Fibroblast of skin of left quadriceps (primary cell): ENCODE measurements at places on chromosomes 7 and 10.
A peak's percentile ranks its signal among the peaks of the same experiment; 100 is the strongest.

- DNase-seq: no peak
Measured at GRCh38 chr10:12534824-12535223, 185.5 kb downstream of the CAMK1D start.

DNA sequence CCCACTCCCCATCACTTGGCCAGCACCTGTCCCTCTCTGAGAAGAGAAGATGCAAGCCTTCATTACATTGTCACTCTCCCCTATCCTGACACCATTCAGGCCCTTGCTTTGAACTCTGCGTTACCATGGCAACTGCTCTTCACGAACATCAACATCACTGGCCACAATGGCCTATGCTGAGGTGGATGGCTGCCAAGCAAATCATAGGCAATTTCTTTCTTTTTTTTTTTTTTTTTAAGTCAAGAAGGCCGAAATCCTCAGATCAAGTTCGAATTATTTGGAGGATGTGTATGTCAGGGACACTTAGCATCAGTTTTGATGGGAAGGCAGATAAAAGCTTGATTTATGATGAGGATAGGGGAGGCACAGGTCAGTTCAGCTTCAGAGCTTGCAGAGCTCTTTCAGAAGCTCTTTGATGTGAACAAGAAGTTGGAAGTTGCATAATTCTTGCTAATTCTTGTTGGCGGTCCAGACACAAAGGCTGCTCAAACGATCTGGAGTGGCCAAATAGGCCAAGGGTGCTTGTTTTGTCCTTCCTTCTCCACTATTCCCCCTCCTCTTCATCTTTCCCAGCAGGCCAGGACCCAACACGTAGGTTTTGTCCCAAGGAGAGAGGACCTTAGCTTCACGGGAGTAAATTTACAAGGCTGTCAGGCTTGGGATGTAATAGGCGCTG, 179.9 kb upstream of the NPVF start:
- DNase-seq: no peak

DNA sequence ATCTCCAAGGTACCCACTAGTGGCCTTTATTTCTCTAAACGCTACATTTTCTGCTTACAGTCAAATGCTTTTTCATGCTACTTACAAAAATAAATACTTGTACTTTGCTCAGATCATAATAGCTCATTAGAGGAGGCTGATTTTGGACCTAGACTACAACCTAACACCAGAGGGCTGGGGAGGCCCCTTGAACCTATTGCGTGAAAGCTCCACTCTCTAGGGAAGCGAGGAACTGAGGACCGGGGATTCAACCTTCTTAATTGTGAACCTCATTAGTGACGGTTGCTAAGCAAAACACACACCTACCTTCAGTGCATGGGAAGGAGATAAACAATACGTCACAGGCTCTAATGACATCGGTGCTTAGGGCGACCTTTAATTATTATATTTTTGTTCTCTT, 92.1 kb downstream of the EBF3 start:
- DNase-seq: no peak

DNA sequence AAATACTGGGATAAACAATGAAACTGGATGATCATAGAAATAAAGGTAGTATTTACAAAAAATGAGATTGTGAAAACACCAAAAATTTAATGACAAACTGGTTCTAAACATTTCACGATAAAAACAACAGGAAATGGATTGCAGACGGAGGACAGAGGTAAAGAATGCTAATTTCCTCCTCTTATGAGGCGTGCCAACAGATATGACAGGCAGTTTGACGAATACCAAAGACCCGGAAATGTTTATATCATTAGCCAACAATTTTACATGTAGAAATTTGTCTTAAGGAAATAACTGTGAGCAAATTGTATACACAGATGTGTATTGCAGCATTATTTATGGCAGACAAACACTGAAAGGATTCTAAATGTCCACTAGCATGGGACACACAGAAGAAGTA, 162.0 kb upstream of the MGMT start:
- DNase-seq: no peak

- DNase-seq: no peak
Measured at GRCh38 chr7:26157520-26158105, 5.6 kb downstream of the NFE2L3 start.

GRCh38 chr10:72328829-72329204, 25.9 kb downstream of the DNAJB12 start:
- DNase-seq: no peak

- DNase-seq: no peak
Measured at GRCh38 chr10:31075881-31076609, 44.4 kb upstream of the ZNF438 start.

- DNase-seq: no peak
Measured at GRCh38 chr10:80485076-80485945, 31.2 kb downstream of the TSPAN14 start.

DNA sequence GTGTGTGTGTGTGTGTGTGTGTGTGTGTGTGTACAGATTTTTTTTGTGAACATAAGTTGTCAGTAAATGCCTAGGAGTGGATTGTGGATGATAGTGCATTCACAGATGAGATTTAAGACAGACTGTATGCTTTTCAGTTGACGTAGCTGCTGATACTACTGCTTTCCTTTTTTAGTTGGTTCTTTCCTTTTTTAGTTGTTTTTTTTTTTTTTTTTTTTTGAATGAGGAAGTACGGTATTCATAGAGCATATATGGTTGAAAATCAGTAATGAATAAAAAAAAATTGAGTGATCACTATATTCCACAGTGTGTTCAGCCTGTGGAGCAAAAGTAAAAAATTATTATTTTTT, 80.5 kb downstream of the RBM33 start:
- DNase-seq: no peak

GRCh38 chr10:127374901-127375300, 174.2 kb upstream of the NPS start:
- DNase-seq: no peak

- DNase-seq: no peak
Measured at GRCh38 chr7:101923602-101923985, 106.2 kb downstream of the CUX1 start.

GRCh38 chr7:28830846-28831245, 127.3 kb downstream of the TRIL start:
- no peak for DNase-seq

DNA sequence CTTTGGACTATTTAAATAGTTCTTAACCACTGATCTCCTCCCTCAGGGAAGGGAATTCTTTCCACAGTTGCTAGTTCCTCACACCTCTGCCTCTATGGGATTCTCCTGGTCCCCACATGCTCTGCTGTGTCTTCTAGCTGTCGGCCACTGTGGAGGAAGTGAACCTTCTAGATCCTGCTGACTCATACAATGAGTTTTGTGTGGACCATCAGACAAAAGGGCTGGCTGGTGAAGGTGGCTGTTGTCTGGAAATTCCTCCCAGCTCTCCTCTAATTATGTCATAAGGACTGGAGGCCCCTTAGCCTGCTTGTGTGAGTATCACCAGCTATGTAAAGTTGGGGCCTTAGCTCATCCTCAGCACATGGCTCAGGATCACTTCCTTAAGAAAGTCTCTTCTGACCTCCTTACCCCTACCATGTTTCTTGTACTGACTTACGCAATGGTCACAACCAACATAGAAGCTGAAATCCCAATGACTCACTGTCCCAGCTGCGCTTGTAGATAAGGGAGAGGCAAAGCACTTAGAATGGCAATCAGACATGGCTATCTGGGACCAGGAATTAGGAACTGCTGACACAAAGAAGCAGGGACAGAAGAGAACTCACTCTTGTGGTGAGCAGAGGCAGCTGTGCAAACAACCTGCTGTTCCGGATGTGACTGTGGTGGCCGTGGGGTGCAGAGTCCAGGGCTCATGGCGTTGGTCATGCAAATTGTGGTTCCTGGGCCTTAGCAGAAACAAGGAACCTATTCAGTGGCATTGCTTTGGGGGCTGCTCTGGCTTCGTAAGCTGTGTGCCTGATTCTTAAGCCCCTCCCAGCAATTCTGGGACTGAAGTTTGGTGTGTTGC, 2.5 kb upstream of the MACC1 start:
- DNase-seq: no peak

GRCh38 chr10:58064714-58065528, 202.8 kb downstream of the IPMK start:
- peak; percentile 42 for DNase-seq

DNA sequence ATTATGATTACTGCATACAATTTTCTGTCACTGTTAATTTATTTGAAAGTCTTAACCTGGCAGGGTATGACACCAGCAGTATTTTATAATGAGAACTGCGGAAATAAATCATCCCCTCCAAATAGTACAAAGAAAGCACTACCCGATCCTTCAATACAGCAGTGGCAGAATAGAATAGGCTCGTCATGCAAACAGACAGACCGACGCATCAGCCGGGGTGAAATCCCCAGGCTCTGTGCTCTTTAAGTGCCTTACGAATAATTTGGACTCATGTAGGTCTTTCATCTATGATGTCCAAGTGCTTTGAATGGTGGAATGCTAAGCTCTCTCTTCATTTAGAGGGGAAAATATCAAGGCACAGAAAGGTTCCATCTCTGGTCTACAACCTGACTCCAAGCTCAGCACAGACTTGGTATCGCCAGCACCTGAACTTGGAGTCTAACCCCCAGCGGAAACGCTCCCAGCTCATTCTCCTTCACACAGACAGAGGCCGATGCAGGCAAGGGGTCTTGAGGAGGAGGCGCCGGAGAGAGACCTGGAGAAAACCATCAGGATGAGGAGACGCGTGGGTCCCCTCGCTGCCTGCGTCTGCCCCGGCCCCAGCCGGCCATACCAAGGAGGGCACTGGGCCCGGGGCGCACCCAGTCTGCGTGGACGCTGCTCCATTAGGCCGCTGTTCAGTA, 568.1 kb upstream of the MKI67 start:
- no peak for DNase-seq

DNA sequence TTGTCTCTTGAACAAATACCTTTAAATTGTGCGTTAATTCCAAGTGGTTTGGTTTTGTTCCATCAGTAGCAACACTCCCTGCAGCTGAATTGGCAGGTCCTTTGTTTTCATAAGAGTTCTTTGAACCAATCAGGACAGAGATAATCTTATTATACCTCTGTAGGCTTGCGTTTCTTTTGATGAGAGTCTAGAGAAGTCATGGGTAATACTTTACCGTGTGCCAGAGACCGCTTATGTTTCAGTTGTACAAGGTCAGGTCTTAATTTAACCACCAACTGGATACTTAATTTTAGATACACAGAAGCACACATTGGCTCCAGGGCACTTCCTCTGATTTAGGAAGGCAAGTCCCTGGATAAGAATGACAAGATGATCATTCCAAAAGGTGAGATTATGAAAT, at the start of gene ASB15:
Gene ASB15 (plus strand): TSS at position 292 of the 400 bp plus-strand sequence. CDS start 12,682 bp downstream, outside the sequence.
- no peak for DNase-seq

- peak; percentile 0 for DNase-seq
Measured at GRCh38 chr7:52876402-52876801, 159.0 kb upstream of the POM121L12 start.

- DNase-seq: no peak
Measured at GRCh38 chr10:7635408-7636125, 31.2 kb downstream of the ITIH5 start.

- no peak for DNase-seq
Measured at GRCh38 chr7:120993553-120994191, 5.2 kb downstream of the CPED1 start.

GRCh38 chr7:32218154-32218467, 147.9 kb upstream of the PDE1C start:
- DNase-seq: no peak

DNA sequence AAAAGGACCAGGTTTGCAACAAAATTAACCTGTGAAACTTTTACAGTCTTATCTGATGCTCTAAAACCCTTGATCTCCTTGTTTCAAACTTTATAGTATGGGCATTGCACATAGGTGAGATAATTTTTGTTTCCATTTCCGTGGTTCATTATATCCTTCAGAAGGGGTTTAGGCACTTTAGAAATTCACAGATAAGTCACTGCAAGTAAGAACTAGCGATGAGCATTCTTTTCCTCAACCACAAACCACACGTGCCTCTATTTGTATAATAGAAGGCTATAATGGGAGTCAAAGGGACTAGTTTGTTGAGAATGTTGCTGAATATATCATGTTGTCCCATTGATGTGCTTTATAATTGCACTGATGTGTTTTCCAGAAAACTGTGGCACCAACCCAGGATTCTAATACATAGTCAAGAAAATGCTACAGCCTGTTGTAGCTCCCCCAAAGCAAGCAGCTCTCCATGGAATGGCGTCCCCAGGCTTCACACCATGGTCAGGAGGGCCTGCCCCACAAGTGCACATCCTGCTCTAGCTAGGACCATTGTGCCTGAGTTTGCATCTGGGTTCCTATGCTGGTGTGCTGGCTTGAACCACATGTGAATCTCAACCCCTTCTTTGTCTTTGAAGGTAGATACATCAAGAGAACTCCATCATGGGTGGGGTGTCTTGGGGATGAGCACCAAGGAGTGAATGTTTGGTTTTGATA, 14.0 kb upstream of the ATXN7L1 start:
- DNase-seq: no peak

GRCh38 chr7:23276947-23277346, 22.2 kb upstream of the MALSU1 start:
- no peak for DNase-seq

- DNase-seq: no peak
Measured at GRCh38 chr10:85610381-85611092, 756.1 kb downstream of the GRID1 start.

- peak; percentile 87 for DNase-seq
Measured at GRCh38 chr10:109205929-109206585, 717.3 kb downstream of the XPNPEP1 start.

DNA sequence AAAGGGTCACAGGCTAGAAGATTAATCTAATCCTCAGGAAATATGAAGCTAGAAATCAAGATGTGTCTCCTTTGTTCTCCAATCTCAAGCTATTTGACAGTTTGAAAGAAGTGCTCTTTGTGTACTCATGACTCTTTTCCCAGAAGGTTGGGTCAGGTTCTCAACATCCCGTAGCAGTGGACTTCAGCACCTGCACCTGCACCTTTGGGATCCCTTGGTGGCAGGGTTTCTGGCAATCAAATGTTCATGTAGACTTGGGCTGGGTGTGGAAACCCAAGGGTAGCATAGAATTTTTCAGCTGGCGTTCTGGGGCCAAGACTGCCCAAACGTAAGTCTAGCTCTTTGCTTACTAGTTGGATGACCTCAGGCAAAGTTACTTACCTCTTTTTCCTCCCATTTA, 134.4 kb downstream of the ADRA2A start:
- DNase-seq: no peak

DNA sequence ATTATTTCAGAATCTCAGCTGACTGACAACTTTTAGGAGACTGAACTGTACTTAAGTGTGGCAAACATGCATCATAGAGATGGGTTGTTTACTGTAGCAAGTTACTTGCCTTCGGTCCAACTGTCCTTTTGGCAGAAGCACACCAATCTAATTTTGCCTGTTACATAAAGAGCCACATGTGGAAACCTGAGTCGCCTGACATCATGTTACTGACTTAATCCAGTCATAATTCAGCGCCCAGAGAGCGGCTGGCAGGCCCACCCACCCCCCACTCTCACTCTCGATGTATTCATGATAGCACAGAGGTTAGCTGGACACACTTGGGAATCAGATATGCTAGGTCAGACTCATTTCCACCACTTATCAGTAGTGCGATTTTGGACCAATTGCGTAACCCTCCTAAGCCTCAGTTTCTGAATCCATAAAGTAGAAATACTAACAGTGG, 57.3 kb upstream of the CAPZA2 start:
- no peak for DNase-seq

GRCh38 chr7:70693686-70694433, 438.1 kb upstream of the GALNT17 start:
- DNase-seq: no peak
